ENCODE measurements at places on chromosomes 16 and 17.

DNA sequence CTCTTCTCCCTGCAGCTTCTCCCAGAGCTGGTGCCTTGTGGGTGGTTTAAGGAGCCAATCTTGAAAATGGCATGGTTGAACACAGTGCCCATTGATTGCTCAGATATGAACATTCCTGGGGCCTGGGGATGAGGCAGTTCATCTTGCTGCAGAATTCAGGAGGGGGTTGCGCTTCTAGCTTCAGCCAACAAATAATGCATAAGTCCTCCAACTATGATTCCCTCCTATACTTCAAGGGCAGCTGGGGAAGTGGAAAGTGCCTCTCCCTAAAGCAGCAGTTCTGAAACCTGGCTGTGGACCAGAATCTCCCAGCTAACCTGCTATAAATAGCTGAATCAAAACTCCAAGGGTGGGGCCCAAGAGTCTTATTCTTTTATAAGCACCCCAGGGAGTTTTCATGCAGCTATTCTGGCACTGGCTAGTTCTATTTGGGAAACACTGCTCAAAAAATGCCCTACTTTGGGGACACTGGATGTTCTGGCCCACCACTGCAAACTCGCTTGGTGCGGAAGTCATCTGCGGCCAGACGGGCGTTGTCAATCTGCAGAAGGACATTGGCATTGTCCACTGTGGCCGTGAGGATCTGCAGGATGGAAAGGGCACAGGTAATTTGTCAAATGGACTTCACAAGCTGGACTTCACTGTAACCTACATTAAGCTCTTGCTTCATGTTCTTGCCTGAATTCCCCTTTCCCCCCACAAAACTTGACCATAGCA lies 130.3 kb downstream of the CCDC144A start:
- DNase-seq: no peak

GRCh38 chr17:42744283-42744805 lies 496 bp downstream of the EZH1 start:
- DNase-seq: no peak

DNA sequence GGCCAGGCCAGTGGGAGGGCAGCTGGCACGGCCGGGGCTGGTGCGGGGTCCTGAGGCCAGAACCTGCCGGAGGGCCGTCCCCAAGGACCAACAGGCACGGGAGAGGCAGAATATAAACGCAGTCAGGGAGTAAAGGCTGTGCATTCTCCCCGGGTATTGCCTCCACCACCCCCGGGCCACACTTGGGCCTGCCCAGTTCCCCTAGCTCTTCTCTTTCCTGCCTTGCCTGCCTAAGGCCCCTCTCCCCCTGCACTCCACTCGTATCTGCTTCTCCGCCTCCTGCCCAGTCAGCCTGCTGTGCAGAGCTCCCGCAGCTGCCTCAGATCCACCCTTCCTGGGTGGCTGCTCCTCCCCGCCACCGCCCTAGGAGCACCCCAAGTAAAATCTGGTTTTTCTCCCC lies 5.0 kb upstream of the RPH3AL start:
- no peak for DNase-seq

DNA sequence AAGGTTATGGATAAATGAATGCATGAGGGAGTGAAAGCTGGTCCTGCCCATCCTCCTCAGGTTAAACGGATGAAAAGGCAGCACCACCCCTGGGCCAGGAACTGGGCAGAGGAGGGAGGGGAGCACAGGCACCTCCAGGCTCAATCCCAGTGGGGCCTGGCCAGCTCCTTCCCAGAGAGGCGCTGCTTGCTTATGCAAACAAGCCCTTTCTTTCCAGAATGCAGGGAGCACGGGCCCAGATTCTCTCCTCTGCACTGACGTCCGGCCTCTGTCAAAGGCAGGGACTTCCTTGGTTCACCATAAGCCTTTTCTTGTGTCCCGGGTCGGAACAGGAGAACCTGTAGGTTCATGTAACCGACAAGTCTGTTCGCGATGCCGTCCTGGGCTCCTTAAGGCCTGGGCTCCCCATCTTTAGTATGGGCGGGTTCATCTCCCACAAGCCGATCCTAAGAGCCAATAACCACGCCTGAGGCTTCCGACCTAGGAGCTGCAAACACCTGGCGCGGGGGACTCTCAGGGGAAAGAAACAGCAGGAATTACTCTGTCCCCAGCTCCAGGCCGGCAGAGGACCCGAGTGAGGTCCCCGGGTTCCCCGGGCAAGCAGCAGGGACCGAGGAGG lies 16.3 kb downstream of the ENPP7 start:
- no peak for DNase-seq

DNA sequence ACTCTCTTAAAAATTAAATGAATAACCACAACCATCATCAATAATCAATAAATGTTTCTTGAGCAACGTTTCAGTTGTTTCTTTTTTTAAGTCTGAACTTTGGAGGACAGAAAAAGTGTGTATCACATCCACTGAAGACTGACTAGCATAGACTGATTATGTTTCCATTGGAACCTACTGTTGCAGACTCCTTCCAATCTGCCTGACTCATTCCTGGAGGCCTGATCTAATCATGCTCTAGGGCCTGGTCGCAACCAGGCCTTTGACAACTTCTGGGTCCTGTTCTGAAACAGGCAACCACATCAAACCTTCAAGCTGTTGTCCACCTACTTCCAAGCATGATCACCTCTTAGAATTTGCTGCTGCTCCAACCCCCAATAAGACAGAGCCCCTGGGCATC lies 109.2 kb upstream of the NUDT7 start:
- no peak for DNase-seq

GRCh38 chr16:87832741-87833502 lies 36.4 kb downstream of the SLC7A5 start:
- DNase-seq: no peak

GRCh38 chr16:58442547-58442946 lies 50.3 kb downstream of the GINS3 start:
- DNase-seq: no peak

GRCh38 chr16:23058576-23058975 lies 90.7 kb downstream of the USP31 start:
- DNase-seq: no peak
